ENCODE measurements at places on chromosomes 11 and 22.
A peak's percentile ranks its signal among the peaks of the same experiment; 100 is the strongest.

DNA sequence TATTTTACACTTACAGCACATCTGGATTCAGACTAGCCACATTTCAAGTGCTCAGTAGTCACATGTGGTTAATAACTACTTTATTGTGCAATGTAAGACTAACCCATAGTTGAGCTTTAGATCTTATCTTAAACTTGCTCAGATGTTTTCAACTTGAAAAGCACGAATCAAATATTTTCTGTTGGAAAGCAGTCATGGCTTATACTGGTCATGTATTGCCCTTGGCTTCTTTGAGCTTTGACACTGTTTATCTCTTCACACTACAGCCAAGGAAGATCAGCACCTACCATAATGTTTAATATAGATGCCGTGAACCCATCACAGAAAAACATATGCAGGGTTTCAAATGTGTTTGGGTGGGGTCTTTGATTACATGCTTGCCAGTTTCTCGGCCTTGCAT, 4.4 kb downstream of the RBX1 start:
- peak; percentile 60 for DNase-seq

DNA sequence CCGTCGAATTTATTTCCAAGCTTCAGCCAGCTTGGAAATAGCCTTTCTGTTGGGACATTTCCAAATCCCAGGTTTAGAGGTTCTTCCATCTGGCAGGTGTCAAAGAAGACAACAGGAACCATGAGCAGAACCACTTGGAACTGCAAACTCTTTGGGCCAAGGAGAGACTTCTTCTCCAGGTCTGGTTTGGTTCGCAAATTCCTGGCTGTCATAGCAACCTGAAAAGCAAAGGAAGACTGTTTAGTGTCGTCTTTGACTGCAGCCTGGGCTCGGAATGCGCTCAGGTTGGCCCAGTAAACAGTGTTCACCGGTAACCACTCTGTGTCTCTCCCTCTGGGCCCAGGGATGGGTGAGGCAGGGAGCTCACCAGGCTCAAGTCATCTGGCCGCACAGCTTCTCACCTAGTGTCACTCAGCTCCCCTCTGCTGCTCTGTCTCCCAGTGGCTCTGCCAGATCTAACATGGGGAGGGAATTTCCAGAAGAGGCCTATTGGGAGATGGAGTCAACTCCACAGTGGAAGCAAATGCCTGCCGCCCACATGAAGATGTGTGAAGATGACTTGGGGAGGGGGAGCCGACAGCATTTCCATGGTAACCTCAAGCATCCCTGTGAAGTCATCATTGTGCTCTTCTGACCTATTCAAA, 11.9 kb upstream of the CLMP start:
- no peak for DNase-seq

- DNase-seq = no peak
These were observed 400.5 kb downstream of the TENM4 start for GRCh38 chr11:79040348-79040747.

DNA sequence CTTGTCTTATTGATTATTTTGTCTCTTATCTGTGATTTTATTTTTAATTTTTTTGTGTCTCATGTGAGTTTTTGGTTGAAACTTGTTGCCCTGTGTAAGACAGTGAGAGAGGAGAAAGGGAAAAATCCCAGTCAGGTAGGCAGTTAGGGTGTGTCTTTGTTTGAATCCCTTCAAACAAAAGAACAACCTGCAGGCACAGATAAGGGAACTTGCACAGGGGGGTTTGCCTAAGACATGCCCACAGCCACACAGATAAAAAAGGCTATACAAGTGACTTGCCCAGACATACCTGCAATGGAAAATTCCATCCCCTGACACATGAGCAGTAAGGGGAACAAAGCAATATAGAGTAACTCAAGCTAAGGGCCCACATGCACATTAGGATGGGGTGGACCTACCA, 127.8 kb upstream of the PLET1 start:
- DNase-seq = no peak

DNA sequence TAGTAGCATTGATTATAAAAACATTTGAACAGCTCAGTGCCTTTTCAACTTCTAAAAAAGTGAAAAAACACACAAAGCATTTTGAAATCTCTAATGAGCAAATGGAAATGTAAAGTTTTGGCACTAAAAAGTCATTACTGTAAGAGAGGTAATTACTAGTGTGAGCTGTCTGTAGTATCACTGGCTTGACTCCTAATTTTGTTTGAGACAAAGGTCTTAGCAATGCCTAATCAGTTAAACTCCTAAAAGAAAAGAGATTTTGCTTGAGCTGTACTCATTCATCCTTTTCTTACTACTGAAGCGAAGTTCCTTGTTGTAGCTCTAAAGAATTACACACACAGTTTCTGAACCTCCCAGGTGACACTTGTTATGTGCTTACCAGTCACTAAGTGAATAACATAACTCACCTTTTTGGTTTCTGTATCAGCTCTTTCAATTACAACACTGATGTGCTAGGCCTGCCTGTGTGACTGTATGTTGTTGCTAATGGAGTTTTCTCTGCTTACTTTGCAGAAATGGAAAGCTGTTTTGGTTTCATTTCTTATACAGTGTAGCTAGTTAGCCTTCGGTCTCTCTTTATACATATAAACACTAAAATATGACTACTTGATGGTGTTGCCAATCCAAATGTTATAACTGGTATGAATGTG, 924.4 kb upstream of the TENM4 start:
- DNase-seq = no peak

GRCh38 chr22:27990879-27991278, 71.8 kb upstream of the PITPNB start:
- DNase-seq = no peak

DNA sequence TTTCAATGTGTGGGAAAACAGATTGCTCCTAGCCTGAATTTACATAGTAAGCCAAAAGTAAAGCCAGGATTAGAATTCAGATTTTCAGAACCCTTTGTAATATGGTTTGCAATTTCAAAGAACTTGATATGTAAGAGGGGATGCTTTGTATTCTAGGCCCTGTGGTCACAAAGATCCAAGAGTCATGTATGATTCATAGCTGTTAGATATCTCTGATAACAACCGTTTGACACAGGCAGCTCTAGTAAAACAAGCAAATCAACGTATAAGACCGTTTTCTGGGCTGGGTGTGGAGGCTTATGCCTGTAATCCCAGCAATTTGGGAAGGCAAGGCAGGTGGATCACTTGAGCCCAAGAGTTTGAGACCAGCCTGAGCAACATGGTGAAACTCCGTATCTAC, 79.6 kb downstream of the EMSY start:
- DNase-seq = no peak

GRCh38 chr11:69892237-69892985, 73.2 kb upstream of the FGF3 start:
- DNase-seq = no peak

GRCh38 chr22:47307822-47308221, 545.4 kb downstream of the TBC1D22A start:
- DNase-seq = no peak

GRCh38 chr11:58621586-58622262, 741 bp upstream of the CNTF start:
- DNase-seq = no peak

- DNase-seq = no peak
These were observed 21.9 kb upstream of the POLD3 start for GRCh38 chr11:74570266-74571061.

DNA sequence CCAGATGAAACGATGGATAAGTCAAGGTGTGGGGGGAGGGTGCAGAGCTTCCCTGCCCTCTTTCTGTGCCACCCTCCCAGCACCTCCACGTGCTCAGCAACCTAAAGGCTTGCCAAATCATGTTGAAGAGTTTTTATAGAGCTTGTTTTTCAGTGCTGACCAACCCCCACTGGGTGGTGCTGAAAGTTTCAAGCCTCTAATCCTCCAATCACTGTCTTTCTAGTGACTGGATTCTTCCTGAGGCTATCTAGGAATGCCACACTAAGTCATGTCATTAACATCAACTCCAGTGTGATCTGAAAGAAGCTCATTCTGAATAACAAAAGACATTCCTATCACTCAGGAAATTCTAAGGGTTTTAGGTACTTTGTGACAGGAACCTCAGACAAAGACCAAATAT, 382.6 kb downstream of the DYNC2H1 start:
- DNase-seq = no peak

GRCh38 chr11:10900681-10901415, 43.0 kb upstream of the ZBED5 start:
- no peak for DNase-seq

DNA sequence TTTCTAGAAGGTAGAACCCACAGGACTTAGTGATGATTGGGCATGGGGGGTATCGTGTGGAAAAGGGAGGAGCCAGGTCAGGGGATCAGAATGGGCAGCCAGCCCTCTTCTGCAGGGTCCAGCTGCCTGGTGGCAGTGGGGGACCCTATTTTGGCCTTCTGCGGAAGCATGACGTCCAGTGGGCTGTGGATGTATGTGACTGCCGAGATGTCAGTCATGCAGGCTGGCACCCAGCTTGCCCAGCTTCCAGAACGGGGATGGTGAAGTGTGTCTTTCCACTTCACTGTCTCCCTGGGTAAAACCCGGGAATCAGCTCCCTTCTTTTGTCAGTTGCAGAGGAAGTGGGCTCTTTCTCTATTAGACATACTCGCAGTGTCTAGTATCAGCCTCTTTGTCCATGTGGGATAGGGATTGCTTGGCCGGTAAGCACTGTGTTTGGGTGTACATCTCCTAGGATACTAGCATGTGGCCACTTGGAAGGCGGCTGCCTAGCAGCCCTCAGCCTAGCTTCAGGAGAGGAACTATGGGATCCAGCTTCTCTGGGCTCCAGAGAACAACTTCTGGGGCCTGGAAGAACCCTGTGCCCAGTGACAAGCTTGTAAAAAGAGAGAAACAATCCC, 51.4 kb downstream of the GRIK4 start:
- DNase-seq = no peak

DNA sequence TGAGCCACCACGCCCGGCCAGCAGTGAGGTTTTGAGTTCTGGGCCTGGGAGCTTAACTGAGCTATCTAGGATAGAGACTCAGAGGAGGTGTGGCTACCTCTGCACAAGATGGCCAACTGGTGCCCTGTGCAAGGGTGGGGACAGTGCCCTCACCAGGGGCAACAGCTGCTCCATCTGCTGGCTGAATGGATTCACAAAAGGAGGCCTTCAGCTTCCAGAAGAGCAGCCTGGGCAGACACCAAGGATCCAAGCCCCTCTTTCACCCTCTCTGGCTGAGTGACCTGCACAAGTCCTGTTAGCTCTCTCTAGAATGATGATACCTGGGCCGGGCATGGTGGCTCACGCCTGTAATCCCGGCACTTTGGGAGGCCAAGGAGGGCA, 33.5 kb upstream of the BAIAP2L2 start:
- DNase-seq = no peak

- DNase-seq = no peak
These were observed 169.1 kb downstream of the RRAS2 start for GRCh38 chr11:14189874-14190273.

- no peak for DNase-seq
These were observed 3.2 kb upstream of the ETS1 start for GRCh38 chr11:128590587-128590986.

GRCh38 chr11:19978668-19979518, 181.4 kb downstream of the DBX1 start:
- no peak for DNase-seq

DNA sequence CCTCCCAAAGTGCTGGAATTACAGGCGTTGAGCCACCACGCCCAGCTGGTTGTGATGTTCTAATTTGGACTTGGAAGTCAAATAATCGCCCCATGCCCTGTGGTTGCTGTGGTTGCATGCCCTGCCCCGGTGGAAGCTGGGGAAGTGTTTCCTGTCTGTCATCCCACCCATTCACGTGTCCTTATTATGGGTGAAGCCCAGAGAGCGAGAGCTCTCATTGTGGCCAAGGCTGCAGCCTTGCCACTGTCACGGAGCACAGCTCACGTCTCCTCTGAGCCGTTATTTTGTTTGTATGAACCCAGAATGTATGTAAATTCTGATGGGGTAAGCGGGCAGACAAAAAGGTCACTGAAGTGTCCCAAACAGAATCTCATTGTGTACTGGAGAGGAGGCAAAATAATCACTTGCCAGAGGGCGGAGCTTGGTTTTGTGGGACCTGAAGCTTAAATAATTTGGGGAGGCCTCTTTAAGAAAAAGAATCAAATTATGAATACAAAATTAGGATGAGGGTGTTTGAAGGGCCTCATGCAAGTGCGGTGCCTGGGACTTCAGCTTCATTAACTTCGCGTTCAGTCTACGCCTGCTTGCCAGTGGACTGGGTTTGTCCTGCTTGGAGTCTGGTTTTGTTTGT, 25.8 kb upstream of the TREH start:
- no peak for DNase-seq

GRCh38 chr11:6587360-6587953, 16.0 kb downstream of the RRP8 start:
- DNase-seq = no peak

DNA sequence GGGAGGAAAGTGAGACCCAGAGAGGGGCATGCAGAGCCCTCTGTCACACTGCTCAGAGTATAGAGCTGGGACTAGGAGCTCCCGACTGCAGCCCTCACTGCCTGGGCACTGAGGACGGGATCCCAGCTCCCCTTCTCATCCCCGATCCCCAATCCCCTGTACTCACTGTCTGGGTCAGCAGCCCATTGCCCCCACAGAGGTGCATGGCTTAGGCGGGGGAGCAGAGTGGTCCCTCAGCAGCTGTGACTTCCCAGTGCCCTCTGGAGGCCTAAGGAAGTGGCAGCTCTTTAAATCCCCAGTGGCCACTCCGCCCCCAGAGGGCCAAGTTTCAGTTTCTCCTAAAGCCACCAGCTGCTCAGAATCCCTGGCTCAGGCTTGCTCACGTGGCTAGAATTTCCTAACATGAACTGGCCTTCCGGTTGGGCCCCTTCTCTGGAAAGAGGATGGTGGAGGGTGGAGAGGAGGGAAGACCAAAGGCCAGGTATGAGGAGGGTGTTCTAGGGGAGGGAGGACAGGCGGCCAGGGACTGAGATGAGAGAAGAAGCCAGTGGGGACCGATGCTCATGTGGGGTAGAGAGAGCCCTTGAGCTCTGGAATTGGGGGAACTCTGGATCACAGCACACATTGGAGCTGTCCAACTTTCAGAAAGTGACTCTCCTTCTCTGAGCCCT, at the start of gene BATF2:
Gene BATF2 (minus strand): TSS at position 262 of the 671 bp plus-strand sequence. CDS start 57 bp downstream, at position 205.
- no peak for DNase-seq

DNA sequence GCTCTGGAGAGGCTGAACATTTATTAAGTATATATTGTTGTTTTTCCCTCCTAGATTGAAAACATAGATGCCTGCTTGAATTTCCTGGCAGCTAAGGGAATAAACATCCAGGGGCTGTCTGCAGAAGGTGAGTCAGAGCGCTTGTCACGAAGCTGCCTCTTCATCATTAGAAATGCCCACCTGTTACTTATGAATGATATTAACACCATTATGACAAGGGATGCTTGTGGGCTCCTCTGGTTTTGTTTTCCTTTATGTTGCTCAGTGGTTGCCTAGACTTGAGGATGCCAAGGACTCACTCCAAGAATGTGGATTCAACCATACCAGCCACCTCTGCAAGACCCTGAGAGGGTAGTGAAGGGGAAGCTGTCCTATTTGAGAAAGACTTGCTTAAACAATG, 156.2 kb downstream of the NAV2 start:
- no peak for DNase-seq

- no peak for DNase-seq
These were observed 2.7 kb upstream of the RAB1B start for GRCh38 chr11:66265531-66266377.

- DNase-seq = no peak
These were observed 286.1 kb upstream of the CNTN5 start for GRCh38 chr11:98734686-98735085.
